Stomach (tissue), 19 donors: ENCODE measurements at places on chromosomes 3 and 15. TPM values are rescaled to one million over a fixed set of nuclear protein-coding genes. Genes with fewer than 3 reads are reported as not detected.
A peak's percentile ranks its signal among the peaks of the same experiment; 100 is the strongest.

- DNase-seq: no peak
Measured at GRCh38 chr3:78221796-78222195, 1181.9 kb downstream of the ROBO2 start.

GRCh38 chr3:172824229-172824628 lies 73.7 kb downstream of the ECT2 start:
- no peak for DNase-seq

- no peak for DNase-seq
Measured at GRCh38 chr3:14228681-14229470, 50.3 kb downstream of the LSM3 start.

GRCh38 chr15:59636184-59636583 lies 21.1 kb downstream of the GTF2A2 start:
- no peak for DNase-seq

- no peak for DNase-seq
Measured at GRCh38 chr3:136783708-136784191, 31.6 kb upstream of the STAG1 start.

GRCh38 chr15:66115568-66116206 lies 137.9 kb downstream of the MEGF11 start:
- peak; percentile 74 for DNase-seq

DNA sequence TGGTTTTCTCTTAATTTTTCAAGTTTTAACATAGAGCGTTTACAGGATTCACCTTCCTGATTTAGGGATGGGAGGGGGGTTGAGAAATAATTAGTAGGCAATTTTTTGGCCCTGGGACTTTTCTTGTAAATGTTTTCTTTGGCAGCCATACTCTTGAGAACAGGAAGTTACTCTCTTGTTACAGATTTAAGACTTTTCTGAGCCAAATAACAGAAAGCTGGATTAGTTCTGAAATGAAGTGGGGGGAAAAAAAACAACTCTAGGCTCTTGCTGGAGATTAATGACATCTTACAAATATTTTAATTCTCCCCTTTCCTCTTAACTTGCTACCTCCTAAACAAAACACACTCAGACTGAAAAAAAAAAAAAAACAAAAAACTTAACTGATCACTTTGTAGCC lies 13.8 kb upstream of the POLR2M start:
- peak; percentile 38 for DNase-seq

DNA sequence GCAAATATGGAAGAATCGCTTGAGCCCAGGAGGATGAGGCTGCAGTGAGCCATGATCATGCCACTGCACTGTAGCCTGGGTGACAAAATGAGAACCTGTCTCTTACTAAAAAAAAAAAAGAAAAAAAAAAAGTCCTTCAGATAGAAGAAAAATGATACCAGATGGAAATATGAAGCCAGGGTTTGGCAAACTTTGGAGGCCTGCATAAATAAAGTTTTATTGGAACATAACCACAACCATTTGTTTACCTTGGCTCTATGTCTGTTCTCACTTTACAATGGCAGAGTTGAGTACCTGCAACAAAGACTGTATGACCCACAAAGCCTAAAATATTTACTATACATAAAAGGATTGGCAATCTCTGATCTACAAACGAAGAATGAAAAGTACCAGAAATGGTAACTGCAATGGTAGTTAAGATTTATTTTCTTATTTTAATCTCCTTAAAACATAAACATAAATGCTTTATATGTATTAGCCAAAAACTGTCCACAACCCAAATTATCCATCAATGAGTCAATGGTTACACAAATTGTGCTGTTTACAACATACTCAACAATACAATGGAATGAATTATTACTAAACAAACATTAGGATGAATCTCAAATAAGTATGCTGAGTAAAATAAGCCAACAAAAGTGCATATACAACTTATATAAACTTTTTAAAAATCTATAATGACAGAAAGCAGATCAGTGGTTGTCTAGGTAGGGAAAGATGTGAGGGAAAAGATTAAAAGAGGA lies 41.8 kb downstream of the GOLGB1 start:
- DNase-seq: no peak

GRCh38 chr3:20008646-20009045 lies 3.4 kb downstream of the PP2D1 start:
- DNase-seq: no peak

DNA sequence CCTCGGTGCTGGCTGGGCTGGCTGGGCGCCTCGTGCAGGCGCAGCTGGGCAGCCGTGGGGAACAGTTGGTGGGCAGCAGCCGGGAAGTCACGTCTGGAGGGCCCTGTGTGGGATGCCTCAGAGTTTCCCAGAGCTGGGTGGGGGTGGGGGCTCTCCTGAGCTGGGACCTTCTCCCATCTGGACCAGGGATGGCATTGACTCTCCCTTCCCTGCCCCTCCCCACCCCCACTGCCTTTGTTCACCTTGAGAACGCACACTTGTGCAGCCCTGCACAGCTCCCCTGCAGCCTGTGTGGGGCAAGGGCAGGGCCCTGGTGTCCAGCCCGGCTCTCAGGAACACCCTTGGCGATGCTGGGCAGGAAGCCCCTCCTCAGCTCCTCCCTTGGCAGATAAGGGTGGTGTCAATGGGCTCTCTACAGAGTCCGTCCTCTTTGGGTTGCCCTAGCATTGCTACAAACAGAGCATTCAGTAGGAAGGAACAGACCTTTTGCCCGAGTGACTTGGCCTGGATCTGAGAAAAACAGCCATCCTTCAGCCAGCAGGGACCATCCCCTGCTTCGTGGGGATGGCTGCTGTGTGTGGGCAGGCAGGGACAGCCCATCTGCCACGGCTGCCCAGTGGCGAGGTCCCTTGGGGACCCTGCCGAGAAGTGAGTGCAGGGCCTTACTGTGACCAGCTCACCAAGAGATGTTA lies 25.5 kb upstream of the KLF13 start:
- no peak for DNase-seq

DNA sequence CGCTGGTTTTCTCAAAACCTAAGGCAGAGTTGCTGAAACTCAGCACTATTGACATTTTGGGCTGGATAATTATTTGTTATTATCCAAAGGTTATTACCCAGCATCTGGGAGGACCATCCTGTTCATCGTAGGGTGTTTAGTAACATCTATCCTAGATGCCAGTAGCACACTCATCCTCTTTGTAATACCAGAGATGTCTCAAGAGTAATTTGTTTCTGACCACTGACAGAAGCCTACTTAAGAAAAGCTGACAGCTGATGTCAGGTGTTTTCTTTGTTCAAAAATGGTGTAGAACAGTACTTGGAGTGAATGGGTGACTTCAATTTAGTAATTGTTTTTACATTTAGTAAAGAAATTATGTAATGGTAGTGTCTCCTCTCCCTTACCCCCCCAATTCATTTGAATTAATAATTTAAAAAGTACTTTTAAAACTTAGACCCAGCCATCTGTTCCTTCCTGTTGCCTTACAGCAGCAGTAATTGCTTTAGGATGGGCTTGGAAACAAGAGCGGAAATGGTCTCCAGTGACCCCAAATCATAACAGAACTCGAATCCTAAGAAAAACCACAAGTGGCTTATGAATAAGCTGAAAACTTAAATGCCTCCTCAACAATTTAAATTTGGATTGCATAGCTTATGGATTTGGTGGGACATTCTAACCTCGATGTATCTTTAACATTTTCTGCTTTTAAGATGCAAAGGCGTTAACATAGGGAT lies 105.4 kb downstream of the PTPRG start:
- DNase-seq: no peak

GRCh38 chr3:41315126-41315525 lies 115.8 kb downstream of the CTNNB1 start:
- DNase-seq: no peak

DNA sequence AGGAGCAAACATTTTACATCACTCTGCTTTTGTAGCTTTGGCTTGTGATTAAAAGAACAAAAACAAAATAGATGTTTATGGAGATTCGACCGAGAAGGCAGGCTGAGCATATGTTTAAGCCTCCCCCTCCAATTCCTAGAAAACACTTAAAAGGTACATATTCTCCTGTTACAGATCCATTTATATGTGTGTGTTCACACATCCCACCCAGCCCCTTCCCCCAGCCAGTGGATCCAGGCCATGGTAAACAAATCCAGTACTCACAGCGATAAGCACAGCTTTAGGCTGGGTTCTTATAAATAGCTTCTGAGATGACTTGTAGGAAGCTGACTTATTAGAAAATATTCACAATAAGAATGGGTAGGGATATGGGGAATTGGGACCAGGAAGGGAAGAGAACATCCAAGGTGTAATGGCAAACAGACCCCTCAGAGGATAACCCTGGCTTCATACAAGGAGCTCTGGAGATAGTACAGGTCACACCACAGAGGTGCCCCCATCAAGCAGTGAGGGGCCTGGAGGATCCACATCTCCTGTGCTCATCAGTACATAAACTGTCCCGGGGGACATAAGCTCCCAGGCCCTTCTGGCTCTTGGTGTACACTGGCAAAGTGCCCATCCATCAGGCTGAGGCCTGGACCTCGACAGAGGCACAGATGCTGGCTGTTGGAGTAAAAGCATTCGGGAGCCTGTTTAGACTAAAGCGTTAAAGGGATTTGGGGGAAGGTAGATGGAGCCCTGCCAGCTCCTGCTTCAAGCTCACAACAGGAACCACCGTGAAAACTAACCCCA lies 70.0 kb upstream of the UBE2E1 start:
- no peak for DNase-seq

DNA sequence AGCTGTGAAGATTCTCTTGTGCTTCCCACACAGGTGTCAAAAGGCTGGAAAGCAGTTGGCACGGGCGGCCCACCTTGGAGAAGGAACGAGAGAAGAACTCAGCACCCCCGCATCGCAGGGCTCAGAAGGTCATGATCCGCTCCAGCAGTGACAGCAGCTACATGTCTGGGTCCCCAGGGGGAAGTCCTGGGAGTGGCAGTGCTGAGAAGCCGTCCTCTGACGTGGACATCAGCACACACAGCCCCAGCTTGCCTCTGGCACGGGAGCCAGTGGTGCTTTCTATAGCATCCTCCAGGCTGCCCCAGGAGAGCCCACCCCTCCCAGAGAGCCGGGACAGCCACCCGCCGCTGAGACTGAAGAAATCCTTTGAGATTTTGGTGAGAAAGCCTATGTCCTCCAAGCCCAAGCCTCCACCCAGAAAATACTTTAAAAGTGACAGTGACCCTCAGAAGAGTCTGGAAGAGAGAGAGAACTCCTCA lies 31.4 kb downstream of the STARD5 start:
- no peak for DNase-seq

DNA sequence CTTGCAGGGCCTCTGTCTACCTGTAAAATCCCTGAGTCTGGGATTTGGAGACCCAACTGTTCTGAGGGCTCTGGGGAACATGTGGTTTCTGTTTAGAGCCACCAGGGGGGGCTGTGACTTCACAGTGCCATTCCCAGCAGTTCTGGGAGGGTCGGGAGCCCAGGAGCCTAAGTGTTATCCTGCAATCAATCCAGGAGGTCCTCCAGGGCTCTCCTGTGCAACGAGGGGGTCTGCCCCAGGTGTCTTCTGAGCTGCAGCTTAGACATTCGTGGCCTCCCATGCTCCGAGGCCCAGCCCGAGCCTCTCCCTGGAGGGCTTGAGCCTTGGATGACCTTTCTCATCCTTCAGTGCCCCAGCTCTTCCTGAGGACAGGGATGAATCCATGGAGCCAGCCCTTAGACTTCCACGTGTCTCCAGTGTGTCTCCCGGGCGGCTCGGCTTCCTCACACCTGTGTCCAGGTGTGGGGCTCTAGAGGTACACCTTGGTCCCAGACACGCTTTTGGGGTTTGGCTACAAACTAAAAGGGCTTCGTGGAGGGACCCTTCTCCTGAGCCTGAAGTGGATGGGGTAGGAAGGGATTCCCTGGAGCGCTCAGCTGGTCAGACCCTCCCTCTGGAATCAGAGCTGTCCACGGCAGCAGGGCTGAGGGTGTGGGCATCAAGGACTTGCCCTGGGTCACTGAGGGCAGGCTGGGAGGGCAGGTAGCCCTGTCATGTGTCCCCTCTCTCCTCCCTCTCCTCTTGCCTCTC lies 20.3 kb upstream of the ABTB1 start:
- DNase-seq: peak; percentile 54

GRCh38 chr3:134008630-134009156 lies 21.0 kb downstream of the SLCO2A1 start:
- DNase-seq: no peak

- no peak for DNase-seq
Measured at GRCh38 chr15:81942157-81942556, 103.7 kb downstream of the MEX3B start.

DNA sequence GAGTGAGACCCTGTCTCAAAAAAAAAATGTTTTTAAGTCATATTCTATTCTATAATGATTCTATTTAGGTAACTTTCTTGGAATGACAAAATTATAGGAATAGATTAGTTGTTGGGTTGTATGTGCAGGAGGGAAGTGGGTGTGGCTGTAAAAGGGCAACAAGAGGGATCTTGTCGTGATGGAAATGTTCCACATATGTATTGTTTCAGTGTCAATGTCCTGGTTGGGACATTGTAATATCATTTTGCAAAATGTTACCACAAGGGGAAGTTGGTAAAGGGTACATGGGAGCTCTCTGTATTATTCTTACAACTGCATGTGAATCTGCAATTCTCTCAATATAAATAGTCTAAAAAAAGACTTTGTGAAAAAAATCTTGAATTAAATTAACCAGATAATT lies 14.3 kb upstream of the ABHD5 start:
- no peak for DNase-seq

DNA sequence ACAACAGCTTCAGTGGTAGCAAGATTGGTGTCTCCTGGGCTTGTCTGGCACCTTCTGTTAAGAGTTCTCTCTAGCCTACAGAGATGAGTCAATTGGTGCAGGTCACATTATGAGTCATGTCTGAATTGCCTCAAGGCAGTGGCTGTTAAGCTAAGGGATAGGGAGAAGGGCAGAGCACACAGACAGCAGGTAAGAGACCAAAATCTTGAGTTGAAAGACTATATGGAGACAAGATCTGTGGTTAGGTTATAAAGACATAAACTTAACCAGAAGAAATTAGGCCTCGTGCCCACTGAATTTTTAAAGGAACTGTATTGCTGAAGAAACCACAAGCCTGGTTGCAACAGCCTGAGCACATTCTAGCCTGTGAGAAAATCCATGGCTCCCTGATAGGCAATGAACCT lies 19.2 kb upstream of the KPNA1 start:
- no peak for DNase-seq

- no peak for DNase-seq
Measured at GRCh38 chr15:66880380-66881155, 178.5 kb downstream of the SMAD6 start.

DNA sequence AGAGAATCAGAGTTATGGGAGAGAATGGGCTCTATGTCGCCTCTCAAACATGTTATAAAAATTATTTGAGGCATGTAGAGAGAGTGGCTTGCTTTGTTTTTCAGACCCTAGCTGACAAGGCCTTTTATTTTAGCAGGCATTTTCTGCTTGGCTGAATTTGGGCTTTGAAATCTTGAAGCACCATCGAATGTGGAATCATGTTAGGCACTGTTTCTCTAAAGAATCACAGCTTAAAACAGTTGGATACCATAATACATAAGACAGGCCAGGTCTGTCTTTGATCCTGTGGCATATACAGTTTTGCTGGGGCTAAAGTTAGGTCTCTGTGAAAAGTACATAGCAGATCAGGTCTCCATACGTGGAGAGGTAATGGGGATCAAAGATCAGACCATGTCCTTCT lies 142.7 kb downstream of the NEK11 start:
- no peak for DNase-seq

RSRC1 gene
- total RNA-seq: 12.1 TPM

C3orf80 gene
- 1.9 TPM for total RNA-seq

ACOX2 gene
- not detected for total RNA-seq

DENND4A gene
- 21.1 TPM for total RNA-seq

PSMA4 gene
- total RNA-seq: 7.2 TPM

ITGB5 gene
- 205 TPM for total RNA-seq

FGD5 gene
- total RNA-seq: 1.2 TPM

MCF2L2 gene
- 2.0 TPM for total RNA-seq

BCHE gene
- not detected for total RNA-seq

DPPA4 gene
- not detected for total RNA-seq

IGF2BP2 gene
- total RNA-seq: 85.9 TPM

SLC24A1 gene
- 18.5 TPM for total RNA-seq

TRIM71 gene
- not detected for total RNA-seq
